ENCODE measurements at places on chromosomes 7 and 10. TPM values are rescaled to one million over a fixed set of nuclear protein-coding genes. Genes with fewer than 3 reads are reported as not detected.

Gene BAMBI
- total RNA-seq: 5.2 TPM

Gene PAPOLB
- not detected for total RNA-seq

- DNase-seq: no peak
These were observed 8.4 kb upstream of the TRDMT1 start for GRCh38 chr10:17209881-17210280.

DNA sequence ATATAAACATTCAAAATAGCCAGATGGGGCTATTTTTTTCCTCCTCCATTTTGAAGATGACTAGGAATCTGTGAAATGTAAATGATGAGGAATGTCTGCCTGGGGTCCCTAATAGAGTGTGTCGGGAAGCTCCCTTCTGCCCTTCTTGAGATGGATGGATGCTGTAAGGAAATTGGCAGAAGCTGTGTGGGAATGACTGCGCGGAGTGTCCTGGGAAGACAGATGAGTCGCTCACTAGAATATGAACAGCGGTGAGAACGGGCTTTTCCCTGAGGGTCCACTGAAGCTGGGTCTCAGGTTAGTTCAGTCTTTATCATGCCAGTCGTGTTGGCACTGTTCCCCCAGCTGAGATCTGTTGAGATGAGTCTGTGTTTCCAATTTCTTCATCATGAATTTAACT is 75.1 kb upstream of the PLPP4 start:
- DNase-seq: no peak

- DNase-seq: no peak
These were observed 9.2 kb upstream of the MRLN start for GRCh38 chr10:59762505-59762904.

- no peak for DNase-seq
These were observed 382.7 kb downstream of the EXOC4 start for GRCh38 chr7:133635541-133635940.

- DNase-seq: no peak
These were observed 253.3 kb downstream of the PLXNA4 start for GRCh38 chr7:132322970-132323369.

GRCh38 chr10:78312197-78313047 is 278.8 kb downstream of the RPS24 start:
- DNase-seq: no peak

DNA sequence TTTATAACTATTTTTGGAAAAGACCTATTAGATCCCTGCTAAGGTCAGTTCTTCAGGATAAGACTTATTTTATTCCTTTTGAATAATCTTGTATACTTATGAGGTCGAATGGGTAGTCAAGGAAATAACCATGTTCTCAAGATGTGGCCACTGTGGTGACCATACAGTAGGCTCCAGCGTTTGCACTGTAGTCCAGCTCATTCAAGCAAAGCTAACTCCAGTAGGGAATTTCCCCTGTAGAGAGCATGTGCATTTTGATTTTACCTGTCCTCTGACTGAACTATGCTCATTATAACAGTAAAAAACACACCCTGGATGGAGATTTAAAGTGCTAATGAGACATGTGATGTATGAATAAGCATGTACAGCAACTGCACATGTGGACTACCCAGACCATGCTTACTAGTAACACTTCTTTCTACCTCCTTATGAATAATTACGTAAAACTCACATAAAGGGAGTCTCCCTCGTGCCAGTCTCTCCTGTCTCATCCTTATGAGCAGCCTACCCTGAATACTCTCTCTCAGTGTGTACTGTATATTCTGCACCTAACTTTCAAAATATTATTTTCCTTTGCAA is 32.4 kb upstream of the SEMA3E start:
- DNase-seq: no peak

GRCh38 chr10:6322805-6323204 is 120.1 kb downstream of the PFKFB3 start:
- DNase-seq: no peak

GRCh38 chr10:90912174-90912573 is 8.7 kb downstream of the ANKRD1 start:
- no peak for DNase-seq

- no peak for DNase-seq
These were observed 93.3 kb downstream of the MLLT10 start for GRCh38 chr10:21627331-21627730.

DNA sequence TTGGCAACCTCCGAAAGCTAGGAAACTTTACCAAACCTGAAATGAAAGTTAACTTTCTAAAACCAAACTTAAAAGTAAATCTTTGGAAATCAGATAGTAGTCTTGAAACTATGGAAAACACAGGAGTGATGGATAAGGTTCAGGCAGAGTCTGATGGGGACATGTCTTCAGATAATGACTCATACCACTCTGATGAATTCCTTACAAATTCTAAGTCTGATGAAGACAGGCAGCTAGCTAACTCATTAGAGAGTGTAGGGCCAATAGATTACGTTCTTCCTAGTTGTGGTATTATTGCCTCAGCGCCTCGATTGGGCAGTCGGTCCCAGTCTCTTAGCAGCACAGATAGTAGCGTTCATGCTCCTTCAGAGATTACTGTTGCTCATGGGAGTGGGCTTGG is 45.9 kb downstream of the MCMBP start:
- DNase-seq: no peak
